HT-29 (cell line): ENCODE measurements at places on chromosomes 3 and 15. TPM values are rescaled to one million over a fixed set of nuclear protein-coding genes. Genes with fewer than 3 reads are reported as not detected.

Gene HESX1
- total RNA-seq: 0.47 TPM in 1 of 2 replicates, not detected in the other

Gene C3orf80
- not detected in 2 replicates for total RNA-seq

Gene TPRG1
- total RNA-seq: 0.21 TPM in 1 of 2 replicates, not detected in the other

Gene CYP1A2
- not detected in 2 replicates for total RNA-seq

Gene SPESP1
- not detected in 2 replicates for total RNA-seq

Gene RYR3
- total RNA-seq: not detected in 2 replicates

Gene C15orf62
- 8.4 and 12.0 TPM in 2 replicates for total RNA-seq

Gene ACSBG1
- 1.4 and 3.6 TPM in 2 replicates for total RNA-seq

Gene CLDN18
- 0.05 TPM in 1 of 2 replicates, not detected in the other for total RNA-seq

Gene MYD88
- total RNA-seq: 5.5 and 11.9 TPM in 2 replicates

Gene IQCF5
- total RNA-seq: not detected in 2 replicates

Gene FSIP1
- total RNA-seq: 0.48 and 2.1 TPM in 2 replicates

Gene ULK4
- 1.4 and 3.2 TPM in 2 replicates for total RNA-seq

Gene HIGD1A
- 22.5 and 32.2 TPM in 2 replicates for total RNA-seq

Gene PCBP4
- 17.8 and 19.3 TPM in 2 replicates for total RNA-seq

Gene GPR27
- total RNA-seq: not detected in 2 replicates

Gene LRTM1
- not detected in 2 replicates for total RNA-seq

Gene RARRES1
- total RNA-seq: 79.2 and 102 TPM in 2 replicates

Gene MUSTN1
- total RNA-seq: not detected in 2 replicates

Gene BMF
- 11.6 and 15.4 TPM in 2 replicates for total RNA-seq

Gene ARHGAP31
- total RNA-seq: 0.03 TPM in 2 replicates

Gene P4HTM
- total RNA-seq: 61.2 and 67.7 TPM in 2 replicates

Gene MORC1
- not detected in 2 replicates for total RNA-seq

Gene PATL2
- 0.20 TPM in 1 of 2 replicates, not detected in the other for total RNA-seq

Gene RGMA
- total RNA-seq: not detected in 2 replicates

Gene CHST13
- total RNA-seq: 0.05 and 1.3 TPM in 2 replicates

Gene NSUN3
- total RNA-seq: 13.9 and 21.5 TPM in 2 replicates

Gene SEMA3F
- 14.6 and 16.5 TPM in 2 replicates for total RNA-seq

Gene RETNLB
- 0.16 and 2.2 TPM in 2 replicates for total RNA-seq

Gene CPNE9
- total RNA-seq: 0.36 TPM in 1 of 2 replicates, not detected in the other

Gene TMEM40
- total RNA-seq: not detected in 2 replicates

Gene SLC24A5
- not detected in 2 replicates for total RNA-seq
